ENCODE measurements at places on chromosomes 3 and 15. TPM values are rescaled to one million over a fixed set of nuclear protein-coding genes. Genes with fewer than 3 reads are reported as not detected.

FRMD5 gene
- 7.0 TPM for total RNA-seq

HIGD2B gene
- total RNA-seq: not detected

PLA1A gene
- 0.99 TPM for total RNA-seq

SAMMSON gene
- not detected for total RNA-seq

LRRIQ4 gene
- total RNA-seq: 0.27 TPM

ATP2B2 gene
- total RNA-seq: not detected

PRR20G gene
- not detected for total RNA-seq

GOLGA6L1 gene
- not detected for total RNA-seq

CACNA2D3 gene
- total RNA-seq: not detected

RTP1 gene
- not detected for total RNA-seq

CHDH gene
- total RNA-seq: 24.9 TPM

ZBBX gene
- 0.49 TPM for total RNA-seq

MGLL gene
- total RNA-seq: 55.2 TPM

TLR9 gene
- total RNA-seq: 0.27 TPM

AZI2 gene
- 47.3 TPM for total RNA-seq

RPS17 gene
- total RNA-seq: 1,584 TPM

Data from Calu3 (cell line).